Astrocyte (in vitro differentiated cells and primary cell): ENCODE measurements at places on chromosomes 7 and 10.

DNA sequence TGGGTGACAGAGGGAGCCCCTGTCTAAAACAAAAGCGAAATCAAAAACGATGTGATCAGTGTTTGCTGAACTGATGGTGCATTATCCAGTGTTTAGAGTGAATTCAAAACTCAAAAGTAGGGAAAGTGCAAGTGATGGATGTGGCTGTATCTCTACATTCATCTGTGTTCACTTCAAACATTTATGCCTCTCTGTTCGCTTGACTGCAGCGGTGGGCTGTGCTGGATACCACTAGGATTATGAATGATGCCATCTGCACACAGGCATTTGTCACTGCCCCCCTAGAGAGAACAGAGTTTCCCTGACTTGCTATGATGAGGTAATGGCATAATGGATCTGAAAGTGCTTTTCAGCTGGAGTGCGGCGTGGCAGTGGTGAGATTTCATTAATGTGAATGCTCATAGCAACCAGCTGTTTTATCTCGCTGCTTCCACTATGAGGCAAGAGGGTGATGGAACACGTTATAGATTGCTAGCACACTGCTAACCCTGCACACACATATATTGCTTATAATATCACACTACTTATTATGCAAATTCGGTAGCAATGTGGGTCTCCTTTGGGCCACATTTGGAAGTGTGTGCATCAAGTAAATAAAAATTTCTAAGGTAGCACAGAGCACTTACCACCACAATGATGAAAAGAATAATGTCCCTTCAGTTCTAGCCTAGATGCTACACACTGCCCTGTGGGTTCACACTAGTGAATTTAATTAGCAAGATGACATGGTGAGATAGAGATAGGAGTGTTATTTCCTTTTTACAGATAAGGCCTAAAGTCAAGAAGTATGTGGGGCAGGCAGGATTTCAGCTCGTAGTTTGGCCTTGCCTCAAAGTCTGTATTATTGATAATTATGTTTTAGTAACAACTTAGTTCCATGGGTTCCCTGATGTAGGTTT lies 164.7 kb downstream of the CAMK1D start:
- H3K27me3 ChIP-seq = no peaks in the 10 kb centered on the region
- DNase-seq = no peak
- H3K4me1 ChIP-seq = peaks cover 23% of the 10 kb centered on the region
- H3K36me3 ChIP-seq = no peaks in the 10 kb centered on the region
- no peak overlapping the region for H3K27ac ChIP-seq
- H3K4me3 ChIP-seq = no peak overlapping the region

DNA sequence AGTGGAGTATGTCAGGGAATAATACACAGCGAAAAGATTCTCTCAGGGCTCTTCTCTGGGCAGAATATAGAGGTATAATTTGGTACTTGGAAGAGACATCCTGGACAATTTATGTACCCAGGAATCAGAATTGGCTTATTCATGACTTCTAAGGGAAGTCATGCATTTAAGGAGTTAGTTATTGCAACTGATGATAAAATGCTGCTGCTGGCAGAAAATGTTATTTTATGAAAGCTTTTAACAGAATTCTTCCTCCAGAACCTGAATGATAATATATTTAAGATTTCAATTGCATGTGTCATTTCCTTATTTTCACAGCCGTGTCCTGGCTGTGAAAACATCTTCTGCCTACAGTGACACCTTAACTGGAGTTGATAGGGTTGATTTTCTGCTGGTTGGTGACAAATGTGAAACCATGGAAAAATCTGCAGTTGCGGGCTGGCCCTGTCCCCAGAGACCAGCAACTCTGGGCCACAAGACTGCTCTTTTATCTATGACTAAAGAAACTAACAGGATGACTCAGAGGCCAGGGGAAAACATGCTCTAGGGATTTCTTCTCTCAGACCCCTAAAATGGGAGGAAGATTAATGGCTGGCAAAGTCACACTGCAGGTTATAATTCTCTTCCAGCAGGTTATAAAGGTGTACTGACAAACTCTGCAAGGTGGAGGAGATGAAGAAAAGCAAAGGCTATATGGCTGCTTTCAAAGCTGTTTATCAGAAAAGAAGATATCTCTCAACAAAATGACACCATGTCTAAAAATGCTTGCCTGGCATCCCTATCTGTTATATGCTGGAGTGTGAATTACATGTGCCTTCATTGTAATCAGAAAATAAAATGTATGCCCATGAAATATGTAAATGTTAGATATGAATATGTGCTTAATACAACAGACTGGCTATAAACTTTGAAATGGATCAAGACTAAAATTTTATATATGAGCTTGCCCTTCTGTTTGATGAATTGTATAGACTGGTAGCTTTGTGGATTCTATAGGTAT lies 12.1 kb upstream of the TRUB1 start:
- no peaks in the 10 kb centered on the region for H3K27me3 ChIP-seq
- peak; percentile 83 for DNase-seq
- peak overlapping the region; percentile 24 for H3K27ac ChIP-seq
- H3K4me1 ChIP-seq = peaks cover 14% of the 10 kb centered on the region
- no peaks in the 10 kb centered on the region for H3K36me3 ChIP-seq

DNA sequence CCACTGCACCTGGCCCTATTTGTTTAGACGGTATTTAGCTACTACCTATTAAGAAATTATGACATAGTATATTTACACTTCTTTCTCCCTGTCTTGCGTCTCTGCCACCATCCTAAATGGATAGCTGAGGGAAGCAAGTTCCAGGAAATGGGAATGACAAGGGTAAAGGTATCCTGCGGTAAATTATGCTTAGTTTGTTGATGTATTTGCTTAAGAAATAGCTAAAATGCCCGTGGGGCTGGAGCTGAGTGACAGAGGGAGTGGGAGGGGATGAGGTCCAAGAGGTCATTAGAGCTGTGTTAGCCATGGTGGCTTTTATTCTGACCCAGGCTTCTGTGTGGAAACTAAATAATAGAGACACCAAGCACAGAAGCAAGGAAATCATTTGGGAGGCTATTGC lies 29.0 kb upstream of the UBE2D1 start:
- H3K4me1 ChIP-seq = no peaks in the 10 kb centered on the region
- H3K27ac ChIP-seq = no peak overlapping the region
- no peaks in the 10 kb centered on the region for H3K27me3 ChIP-seq
- H3K36me3 ChIP-seq = no peaks in the 10 kb centered on the region
- H3K4me3 ChIP-seq = no peak overlapping the region
- DNase-seq = no peak

GRCh38 chr7:17120756-17121155 lies 177.7 kb upstream of the AHR start:
- DNase-seq = no peak
- no peaks in the 10 kb centered on the region for H3K27me3 ChIP-seq
- H3K4me1 ChIP-seq = no peaks in the 10 kb centered on the region
- H3K4me3 ChIP-seq = no peak overlapping the region

GRCh38 chr10:102608487-102608886 lies 35.8 kb upstream of the TRIM8 start:
- peaks cover 46% of the 10 kb centered on the region for H3K4me1 ChIP-seq
- H3K4me3 ChIP-seq = no peak overlapping the region
- no peaks in the 10 kb centered on the region for H3K27me3 ChIP-seq
- no peak for DNase-seq
- H3K27ac ChIP-seq = no peak overlapping the region

DNA sequence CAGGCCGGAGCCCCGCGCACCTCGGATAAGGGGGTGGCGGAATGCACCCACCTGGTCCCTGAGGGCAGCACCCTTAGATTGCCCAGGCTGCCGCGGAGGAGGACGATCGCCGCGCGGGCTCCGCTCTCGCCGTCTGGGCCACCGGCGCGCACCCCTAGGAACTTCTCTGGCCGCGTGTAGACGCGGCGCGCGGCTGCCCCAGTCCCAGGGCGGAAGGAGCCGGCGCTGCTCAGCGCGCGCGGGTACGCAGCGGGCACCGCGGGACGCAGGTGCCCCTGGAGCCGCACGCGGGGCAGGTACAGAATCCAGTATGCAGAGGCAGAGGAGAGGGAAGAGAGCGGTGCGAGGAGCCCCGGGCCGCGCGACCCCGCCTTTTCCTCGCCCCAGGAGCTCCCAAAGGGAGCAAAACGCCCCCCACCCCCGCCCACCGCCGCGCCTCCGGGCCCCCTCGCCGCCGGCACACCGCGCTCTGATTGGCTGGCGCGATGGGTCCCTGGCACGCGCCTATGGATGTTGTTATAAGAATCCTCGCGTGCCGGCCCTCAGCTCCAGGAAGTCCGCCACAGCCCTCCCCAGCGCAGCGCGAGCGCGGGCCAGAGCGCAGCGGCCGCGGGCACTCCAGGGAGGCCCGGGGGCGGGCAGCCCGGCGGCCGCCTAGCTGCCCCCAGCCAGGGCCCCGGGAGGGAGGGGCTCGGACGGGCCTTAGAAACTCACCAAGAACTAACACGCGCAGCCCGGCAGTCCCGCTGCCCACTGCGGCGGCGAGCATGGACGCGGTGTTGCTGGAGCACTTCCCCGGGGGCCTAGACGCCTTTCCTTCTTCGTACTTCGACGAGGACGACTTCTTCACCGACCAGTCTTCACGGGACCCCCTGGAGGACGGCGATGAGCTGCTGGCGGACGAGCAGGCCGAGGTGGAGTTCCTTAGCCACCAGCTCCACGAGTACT lies at the start of gene PTF1A:
TSS of gene PTF1A (plus strand) at position 549 of the 948 bp plus-strand sequence. CDS start at position 768, 219 bp downstream.
- DNase-seq = no peak
- peaks cover 2% of the 10 kb centered on the region for H3K4me1 ChIP-seq
- H3K36me3 ChIP-seq = no peaks in the 10 kb centered on the region
- peaks cover 57% of the 10 kb centered on the region for H3K27me3 ChIP-seq
- no peak within 1 kb of the TSS for H3K27ac ChIP-seq
- no peak within 1 kb of the TSS for H3K4me3 ChIP-seq

DNA sequence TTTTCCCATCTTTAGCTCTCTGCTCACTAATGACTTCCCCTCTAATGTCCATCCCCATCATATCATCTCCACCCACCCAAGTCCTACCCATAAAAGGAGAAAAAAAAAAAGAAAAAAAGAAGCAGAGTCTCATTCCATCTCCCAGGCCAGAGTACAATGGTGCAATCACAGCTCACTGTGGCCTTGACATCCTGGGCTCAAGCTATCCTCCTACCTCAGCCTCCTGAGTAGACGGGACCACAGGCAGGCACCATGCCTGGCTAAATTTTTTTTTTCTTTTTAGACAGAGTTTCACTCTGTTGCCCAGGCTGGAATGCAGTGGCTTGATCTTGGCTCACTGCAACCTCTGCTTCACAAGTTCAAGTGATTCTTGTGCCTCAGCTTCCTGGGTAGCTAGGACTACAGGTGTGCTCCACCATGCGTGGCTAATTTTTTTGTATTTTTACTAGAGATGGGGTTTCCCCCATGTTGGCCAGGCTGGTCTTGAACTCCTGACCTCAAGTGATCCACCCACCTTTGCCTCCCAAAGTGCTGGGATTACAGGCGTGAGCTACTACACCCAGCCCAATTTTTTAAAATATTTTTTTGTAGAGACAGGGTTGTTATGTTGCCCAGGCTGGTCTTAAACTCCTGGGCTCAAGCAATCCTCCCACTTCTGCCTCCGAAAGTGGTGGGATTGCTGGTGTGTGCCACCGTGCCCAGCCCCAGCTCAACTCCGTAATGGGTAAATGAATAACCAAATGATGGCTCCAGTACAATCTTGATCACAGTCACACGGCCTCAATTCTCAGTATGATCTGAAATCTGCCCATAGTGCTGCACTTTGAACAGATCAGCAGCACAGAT lies 24.6 kb upstream of the SGMS1 start:
- no peak overlapping the region for H3K4me3 ChIP-seq
- no peaks in the 10 kb centered on the region for H3K36me3 ChIP-seq
- H3K27me3 ChIP-seq = peaks cover 2% of the 10 kb centered on the region
- no peak for DNase-seq

- no peak for DNase-seq
- no peaks in the 10 kb centered on the region for H3K4me1 ChIP-seq
- no peaks in the 10 kb centered on the region for H3K27me3 ChIP-seq
- H3K27ac ChIP-seq = no peak overlapping the region
These were observed 302.3 kb upstream of the AUTS2 start for GRCh38 chr7:69295977-69296376.

DNA sequence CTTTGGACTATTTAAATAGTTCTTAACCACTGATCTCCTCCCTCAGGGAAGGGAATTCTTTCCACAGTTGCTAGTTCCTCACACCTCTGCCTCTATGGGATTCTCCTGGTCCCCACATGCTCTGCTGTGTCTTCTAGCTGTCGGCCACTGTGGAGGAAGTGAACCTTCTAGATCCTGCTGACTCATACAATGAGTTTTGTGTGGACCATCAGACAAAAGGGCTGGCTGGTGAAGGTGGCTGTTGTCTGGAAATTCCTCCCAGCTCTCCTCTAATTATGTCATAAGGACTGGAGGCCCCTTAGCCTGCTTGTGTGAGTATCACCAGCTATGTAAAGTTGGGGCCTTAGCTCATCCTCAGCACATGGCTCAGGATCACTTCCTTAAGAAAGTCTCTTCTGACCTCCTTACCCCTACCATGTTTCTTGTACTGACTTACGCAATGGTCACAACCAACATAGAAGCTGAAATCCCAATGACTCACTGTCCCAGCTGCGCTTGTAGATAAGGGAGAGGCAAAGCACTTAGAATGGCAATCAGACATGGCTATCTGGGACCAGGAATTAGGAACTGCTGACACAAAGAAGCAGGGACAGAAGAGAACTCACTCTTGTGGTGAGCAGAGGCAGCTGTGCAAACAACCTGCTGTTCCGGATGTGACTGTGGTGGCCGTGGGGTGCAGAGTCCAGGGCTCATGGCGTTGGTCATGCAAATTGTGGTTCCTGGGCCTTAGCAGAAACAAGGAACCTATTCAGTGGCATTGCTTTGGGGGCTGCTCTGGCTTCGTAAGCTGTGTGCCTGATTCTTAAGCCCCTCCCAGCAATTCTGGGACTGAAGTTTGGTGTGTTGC lies 2.5 kb upstream of the MACC1 start:
- DNase-seq = peak; percentile 99
- no peak overlapping the region for H3K4me3 ChIP-seq
- no peaks in the 10 kb centered on the region for H3K36me3 ChIP-seq

- H3K4me1 ChIP-seq = peaks cover 7% of the 10 kb centered on the region
- H3K36me3 ChIP-seq = no peaks in the 10 kb centered on the region
- H3K27ac ChIP-seq = no peak overlapping the region
- no peaks in the 10 kb centered on the region for H3K27me3 ChIP-seq
These were observed 47.2 kb downstream of the TMEM270 start for GRCh38 chr7:73908123-73908611.

DNA sequence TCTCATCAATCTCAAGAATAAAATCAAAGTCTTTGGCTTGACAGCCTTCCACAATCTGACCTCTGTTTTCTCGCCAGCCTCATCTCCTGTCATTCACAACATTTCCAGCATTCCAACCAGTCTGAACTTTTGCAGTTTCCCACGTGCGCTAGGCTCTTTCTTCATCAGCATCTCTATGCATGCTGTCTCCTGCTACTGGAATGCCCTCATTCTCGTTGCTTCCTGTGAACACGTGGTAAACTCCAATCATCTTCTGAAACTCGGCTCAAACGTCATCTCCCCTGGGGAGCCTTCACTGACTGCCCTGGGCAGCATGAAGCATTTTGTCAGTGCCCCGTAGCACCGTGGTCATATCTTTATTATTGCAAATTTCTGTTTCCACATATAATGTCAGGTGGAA lies 12.2 kb upstream of the RSBN1L start:
- H3K27me3 ChIP-seq = no peaks in the 10 kb centered on the region
- H3K36me3 ChIP-seq = peaks cover 3% of the 10 kb centered on the region
- no peak overlapping the region for H3K27ac ChIP-seq
- no peaks in the 10 kb centered on the region for H3K4me1 ChIP-seq
- peak; percentile 36 for DNase-seq
